Stimulated activated CD8-positive, alpha-beta memory T cell treated with anti-CD3 and anti-CD28 coated beads, Interleukin-7, amount 100 ng/mL, for 4 hours (primary cell): ENCODE measurements at places on chromosomes 5 and 9.

DNA sequence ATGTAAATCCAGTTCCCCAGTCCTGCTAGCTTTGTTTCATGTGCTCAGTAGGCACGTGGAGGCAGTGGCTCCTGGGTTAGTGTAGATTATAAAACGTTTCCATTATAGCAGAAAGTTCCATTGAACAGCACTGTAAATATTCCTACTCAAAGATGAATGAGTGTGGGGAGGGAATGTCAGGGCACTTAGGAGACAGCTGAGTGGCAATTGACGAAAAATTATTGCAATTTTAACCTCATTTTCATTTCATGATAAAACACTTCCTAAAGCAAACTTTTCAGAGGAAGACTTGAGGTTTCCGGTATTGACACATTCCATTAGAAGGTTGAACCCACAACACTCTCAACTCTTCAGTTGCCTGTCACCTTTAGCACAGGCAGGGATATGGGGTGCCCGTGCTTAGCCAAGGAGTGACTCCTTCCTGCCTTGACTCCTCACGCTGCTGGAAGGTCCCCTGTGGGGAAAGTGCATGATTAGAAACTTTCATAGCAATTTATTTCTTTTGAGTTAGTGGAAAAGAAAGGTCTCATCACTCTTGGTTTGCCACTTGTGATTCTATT lies 41.2 kb downstream of the SLC46A2 start:
- DNase-seq: no peak

DNA sequence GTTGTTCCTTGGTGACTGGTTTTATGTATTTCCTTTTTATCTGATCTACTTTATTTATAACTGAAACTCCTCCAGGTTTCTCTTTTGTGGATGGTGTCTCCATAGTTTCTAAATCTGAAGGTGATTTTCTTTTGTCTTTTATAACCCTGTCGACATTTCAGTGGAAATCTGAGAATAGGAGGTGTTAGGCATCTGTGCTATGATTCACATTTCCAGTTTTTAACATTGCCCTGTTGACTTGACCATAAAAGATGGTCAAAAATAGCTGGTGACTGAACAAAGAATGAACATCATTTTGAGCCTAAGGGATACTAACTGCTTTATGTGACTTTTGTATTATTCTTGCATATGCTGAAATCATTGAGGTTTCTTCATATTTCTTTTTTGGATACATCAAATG lies 190.5 kb downstream of the PCSK1 start:
- DNase-seq: no peak

DNA sequence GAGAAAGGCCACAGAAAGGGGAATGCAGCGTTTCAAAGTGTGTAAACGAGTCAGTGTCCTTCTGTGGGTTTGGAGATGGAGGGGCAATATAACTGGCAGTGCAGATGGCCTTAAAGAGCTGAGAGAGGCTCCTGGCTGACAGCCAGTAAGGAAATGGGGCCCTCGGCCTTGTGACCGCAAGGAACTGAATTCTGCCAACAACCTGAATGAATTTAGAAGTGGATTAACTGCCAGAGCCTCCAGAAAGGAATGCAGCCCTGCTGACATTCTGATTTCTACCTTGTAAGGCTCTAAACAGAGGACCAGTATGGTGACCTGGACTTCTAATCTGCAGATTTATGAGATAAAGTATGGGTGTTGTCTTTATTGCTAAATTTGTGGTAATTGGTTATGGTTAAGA lies 17.5 kb upstream of the NREP start:
- no peak for DNase-seq

DNA sequence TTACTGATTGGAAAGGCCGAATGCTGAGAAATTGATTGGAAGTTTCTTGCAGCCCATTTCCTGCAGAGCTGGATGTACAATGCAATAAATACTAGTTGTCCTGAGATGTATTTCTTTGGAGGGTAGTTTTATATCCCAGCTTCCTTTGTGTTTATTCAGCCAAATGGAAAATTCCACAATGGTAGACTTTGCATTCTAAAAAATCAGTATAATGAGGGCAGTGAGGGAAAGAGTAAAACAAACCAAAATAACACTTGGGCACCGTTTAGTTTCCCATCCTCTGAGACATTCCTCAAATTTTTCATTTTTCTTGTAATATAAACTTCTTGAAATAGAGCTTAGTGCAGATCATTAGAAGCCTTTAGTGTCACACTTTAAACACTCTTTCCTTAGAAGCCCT lies 379.4 kb downstream of the EBF1 start:
- DNase-seq: no peak

GRCh38 chr9:116059466-116059865 lies 94.1 kb upstream of the PAPPA start:
- DNase-seq: no peak

DNA sequence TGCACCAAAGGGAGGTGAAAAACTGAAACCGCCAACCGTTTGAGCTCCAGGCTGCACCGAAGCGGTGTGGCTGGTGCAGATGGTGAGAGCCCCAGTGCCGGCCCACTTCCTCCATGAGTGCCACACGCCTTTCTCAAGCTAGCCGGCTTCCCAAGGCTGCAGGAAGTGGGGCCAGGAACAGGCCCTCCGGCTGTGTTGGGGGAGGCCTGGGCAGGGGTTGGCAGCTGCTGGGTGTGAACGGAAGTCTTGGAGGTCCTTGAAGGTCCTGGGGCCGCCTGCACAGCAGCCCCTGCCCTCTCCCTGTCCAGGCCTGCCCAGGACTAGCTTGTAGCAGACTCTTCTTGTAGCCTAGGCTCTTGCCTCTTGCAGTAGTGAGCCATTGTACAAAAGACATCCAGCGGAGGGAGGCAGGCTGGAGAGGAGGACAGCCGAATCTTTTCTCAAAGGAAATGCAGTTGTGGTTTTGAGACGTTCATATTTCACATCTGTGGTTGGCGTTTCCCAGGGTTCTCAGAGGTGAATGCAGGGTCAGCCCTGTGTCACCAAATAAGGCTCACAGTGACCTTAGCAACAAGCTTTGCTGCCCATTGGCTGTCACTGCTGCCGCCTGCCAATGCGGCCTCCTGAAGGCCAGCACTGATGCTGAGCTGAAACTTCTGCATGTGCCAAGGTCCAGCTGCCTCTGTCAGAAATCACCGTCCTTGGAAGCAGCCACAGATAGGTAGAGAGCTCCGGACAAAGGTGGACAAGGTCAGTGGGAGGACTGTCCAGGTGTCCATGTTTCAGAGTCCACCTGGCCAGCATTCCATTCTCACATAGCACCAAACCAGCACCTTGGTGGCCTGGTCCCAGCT lies 23.9 kb downstream of the IRF1 start:
- no peak for DNase-seq

DNA sequence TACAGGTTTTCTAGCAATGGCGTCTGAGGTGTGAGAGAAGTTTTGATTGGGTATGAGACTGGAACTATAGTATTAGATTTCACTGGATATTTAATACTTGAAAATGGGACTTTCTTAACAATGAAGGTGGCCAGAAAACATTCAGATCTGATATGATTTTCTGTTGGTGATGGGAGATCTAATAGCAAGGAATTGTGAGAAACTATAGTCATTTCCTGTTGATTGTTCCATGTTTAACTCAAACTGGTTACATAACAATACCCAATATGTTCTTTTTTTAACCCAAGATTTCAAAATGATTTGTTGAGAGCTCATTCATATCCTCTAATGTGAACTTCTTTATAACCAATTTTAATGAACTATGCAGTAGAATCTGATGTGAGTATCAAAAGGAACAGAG lies 793.2 kb upstream of the RGMB start:
- DNase-seq: no peak

DNA sequence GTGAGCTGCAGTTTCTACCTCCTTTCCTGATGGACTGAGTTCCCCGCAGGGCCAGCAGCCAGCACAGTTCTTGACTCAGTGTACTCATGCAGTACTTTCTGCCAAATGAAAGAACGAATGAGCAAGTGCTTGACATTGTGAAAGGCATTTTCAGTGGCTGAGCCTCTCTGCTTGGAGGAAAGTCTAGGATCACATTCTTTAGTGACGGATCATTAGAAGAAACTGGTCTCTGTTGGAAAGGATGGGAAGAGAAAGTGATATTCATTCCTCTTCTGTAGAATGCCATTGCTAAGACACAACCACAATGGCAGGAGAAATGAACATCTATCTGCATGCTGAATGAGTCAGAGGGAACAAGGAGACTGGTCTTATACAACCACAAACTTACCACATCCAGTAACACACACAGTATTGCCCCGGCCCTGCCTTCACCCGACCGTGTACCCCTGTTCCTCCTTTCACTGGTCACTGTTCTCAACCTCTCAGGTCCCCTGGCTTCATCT lies 206.9 kb downstream of the CRB2 start:
- no peak for DNase-seq

DNA sequence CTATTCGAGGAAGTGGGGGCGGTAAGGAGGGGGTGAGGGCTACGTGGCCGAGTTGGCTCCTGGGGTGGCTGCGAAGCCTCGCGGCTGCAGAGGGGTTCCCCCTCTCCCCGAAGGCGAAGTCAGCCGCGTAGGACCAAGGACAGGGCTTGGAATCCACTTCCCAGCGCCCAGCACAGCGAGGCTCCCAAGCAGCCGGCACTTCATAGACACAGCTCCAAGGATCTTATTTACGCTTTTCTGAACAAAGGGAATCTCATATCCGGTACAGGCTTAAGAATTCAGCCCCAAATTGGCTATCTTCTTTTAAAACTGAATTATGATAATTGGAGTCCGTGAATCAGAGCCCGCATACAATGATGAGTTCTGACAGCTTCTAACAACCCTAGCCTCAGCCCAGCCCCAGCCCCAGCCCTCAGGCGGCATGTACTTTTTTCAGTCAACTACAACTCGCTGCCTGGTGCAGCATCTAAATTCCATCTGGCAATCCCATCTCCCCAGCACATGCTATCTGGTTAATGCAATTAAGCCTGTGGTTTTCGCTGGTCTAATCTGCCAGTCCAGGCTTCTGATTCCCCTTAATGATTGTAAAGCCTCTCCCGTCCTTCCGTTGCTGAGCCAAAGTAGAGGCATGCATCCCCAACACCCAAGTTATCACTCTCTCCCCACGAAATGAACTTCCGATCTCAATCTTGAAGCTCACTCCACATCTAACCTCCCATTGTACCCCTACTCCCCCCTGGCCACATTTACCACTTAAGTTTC lies 1.0 kb downstream of the ELAVL2 start:
- no peak for DNase-seq

DNA sequence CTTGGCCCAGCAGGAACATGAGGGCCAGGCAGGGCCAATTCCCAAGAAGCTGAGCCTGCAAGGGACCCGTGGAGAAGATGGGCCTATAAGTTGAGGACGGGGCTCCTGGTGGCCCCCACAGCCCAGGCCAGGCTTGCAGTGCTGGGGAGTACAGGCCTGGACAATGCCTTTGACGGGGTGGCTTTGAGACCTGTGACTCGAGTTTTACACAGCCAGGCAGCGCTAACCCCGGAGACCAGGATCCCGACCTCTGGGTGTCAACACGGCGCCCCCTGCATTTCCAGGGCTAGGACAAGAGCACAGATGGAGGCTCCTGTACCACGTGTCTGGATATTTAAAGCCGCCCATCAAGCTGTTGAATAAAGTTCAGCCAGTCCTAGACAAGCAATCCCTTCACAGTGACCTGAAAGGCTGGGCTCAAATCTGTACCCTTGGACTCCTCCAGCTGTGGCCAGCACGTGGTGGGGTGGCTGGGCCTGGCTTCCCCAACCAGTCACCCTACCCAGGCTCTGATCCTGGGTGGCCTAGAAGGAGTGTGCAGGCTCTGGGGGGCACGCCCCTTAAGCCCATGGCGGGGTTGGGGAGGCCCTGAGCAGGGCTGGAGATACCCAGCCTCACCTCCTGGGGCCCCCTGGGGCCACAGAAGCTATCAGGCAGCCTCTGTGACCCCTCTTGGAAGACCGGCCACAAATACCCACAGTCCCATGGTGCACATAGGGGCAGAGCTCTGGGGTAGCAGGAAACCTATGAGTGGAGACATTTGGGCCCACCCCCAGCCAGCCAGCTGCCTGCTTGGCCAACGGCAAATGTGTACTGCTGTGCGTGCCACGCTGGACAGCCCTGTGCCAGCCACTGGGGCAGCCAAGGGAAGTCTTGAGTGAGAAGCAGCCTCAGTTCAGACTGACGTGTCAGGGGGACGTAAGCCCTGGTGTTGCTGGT lies 88.7 kb downstream of the NTNG2 start:
- DNase-seq: no peak

GRCh38 chr5:122400938-122401337 lies 88.9 kb downstream of the SNCAIP start:
- no peak for DNase-seq

GRCh38 chr9:128122809-128123175 lies 4.7 kb downstream of the PTGES2 start:
- no peak for DNase-seq

DNA sequence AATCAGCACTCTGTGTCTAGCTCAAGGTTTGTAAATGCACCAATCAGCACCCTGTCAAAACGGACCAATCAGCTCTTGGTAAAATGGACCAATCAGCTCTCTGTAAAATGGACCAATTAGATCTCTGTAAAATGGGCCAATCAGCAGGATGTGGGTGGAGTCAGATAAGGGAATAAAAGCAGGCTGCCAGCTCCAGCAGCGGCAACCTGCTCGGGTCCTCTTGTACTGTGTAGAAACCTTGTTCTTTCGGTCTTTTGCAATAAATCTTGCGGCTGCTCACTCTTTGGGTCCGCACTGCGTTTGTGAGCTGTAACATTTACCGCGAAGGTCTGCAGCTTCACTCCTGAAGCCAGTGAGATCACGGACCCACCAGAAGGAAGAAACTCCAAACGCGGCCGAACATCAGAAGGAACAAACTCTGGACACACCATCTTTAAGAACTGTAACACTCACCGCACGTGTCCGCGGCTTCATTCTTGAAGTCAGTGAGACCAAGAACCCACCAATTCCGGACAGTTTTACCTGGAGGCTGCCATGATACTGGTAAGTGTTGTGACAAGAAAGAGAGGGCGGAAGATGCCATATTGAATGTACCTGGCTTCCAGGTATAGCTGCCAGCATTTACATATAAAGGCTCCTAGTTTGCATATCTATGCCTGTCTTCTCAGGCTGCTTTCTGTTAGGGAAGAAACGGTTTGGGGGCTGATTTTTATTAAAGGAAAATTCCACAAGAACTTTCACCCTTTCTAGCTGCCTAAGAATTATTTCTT lies 758.5 kb upstream of the CTNND2 start:
- DNase-seq: no peak

DNA sequence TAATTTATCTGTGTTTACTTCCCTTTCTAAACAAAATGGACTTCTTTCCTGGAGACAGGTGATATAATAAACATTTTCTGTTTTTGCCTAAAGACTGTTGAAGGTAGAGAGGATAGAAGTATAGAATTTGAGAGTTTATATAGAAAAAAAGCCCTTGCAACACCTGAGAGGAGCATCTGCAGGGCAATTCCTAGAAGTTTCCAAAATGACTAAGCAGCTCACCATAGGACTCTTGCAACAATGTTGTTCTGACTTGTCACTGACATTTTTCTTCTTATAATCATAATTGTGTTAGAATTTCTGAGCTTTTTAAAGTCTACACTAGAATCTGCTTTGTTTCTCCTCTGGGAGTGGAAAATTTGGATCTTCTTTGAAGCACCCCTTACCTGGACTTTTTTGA lies 216.8 kb downstream of the TUSC1 start:
- DNase-seq: no peak

DNA sequence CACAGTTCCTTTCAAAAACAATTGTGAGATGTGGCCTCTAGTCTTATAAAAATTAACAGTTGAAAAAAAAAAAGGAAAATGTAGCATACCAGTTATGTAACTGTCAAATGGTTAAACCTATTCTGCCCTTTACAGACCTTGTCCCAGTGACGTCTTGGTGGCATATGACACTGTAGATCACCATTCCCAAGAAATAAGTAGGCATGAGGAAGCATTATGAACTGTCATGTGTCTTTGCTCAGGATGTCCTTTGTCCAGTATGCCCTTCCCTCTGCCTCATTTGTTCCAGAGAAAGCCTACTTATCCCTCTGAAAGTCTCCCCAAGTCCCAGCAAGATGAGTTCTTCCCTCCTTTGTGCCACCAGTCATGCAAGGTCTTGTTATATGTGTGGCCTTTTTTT lies 63.2 kb downstream of the PAM start:
- DNase-seq: no peak
